Hepatic stellate cell (primary cell): ENCODE measurements at places on chromosomes 4 and X.

DNA sequence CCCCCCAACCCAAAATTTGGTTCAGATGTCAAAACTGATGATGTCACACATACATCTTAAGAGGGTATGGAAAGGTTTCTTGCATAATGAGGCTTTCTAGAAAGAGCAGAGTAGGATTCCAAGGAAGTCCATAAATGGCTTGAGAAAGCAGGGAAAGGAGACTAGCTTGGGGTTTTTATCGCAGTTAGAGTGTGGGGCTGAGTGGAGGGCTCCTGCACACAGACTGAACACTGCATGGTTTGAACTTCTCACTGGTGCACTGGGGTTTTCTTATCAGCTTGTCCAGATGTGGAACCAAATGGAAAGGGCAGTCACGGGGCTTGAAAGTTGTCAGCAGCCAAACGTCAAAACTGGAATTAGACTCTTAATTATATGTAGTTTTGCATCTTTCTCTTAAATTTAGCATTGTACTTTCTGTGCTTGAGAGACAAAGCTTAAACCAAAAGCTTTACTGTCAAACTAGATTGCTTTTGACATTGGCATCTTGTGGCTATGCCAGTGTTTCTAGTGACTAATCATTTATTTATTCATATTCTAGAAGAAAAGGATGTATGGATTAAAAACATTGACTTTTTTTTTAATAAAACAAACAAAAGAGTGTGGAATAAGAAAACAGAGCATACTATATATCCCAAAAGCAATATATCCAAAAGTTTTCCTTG lies 78.3 kb upstream of the STIM2 start:
- no peak for DNase-seq

- DNase-seq: no peak
These were observed 116.1 kb upstream of the ZNF827 start for GRCh38 chr4:146054676-146055075.

GRCh38 chr4:88244816-88245579 lies 39.4 kb downstream of the PPM1K start:
- no peak for DNase-seq

DNA sequence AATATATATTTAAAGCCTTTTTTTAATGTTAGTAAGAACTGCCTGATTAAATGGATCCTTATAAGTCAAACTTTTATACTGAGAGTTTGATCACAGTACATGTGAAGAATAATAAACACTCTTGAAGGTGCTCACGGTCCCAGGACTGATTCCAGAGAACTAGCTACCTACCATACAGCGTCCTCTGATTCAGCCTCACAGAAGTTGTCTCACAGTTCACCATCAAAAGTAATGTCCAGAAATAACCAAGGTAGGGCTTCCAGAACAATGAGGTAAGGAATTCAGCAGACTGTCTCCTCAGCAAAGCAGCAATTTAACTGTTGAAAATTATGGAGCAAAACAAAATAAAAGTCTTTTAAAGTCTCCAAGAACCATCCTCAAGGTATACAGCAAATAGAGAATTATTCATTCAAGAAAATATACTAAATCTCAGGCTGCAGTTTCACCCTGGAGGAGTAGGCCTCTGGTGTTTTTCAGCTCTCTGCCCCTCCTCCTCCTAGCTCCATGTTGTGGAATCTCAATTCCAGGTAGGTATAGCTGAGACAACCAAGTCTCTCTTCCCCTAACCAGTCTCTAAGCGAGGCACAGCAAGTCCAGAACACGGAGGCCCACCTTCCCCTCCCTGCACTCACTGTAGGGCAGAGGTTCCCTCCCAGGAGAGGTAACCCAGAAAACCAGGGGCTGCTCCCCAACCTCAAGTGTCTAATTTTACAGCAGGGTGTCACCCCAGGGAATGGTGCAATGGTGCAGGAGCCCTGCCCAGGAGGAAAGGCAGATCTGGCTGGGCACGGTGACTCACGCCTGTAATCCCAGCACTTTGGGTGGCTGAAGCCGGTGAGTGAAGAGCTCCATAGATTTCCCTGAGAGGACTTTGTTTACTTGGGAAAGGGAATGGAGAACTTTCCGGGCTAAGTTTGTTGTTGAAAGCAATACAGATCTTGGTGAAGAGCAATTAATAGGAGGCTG lies 28.6 kb downstream of the FAM241A start:
- no peak for DNase-seq

GRCh38 chr4:93748373-93749291 lies 79.9 kb upstream of the ATOH1 start:
- DNase-seq: no peak

DNA sequence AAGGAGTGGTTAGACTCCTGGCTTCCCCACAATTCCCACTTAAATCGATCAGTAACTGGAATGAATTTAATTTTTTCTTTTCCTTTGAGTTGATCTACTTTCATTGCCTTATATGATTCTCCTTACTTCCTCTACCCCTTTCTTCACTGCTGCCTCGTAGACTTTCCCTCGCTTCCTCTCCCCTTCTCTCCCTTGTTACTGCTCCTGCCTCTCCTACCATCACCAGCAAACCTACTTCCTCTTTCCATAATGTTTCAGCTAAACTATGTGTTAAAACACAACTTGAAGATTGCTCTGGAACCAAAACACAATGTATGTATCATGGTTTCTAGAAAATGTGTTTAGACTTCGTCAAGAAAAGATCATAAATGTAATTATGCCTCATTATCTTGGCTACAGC lies 132.0 kb upstream of the TET2 start:
- no peak for DNase-seq

- DNase-seq: no peak
These were observed 225.7 kb downstream of the GRID2 start for GRCh38 chr4:92529510-92529909.

DNA sequence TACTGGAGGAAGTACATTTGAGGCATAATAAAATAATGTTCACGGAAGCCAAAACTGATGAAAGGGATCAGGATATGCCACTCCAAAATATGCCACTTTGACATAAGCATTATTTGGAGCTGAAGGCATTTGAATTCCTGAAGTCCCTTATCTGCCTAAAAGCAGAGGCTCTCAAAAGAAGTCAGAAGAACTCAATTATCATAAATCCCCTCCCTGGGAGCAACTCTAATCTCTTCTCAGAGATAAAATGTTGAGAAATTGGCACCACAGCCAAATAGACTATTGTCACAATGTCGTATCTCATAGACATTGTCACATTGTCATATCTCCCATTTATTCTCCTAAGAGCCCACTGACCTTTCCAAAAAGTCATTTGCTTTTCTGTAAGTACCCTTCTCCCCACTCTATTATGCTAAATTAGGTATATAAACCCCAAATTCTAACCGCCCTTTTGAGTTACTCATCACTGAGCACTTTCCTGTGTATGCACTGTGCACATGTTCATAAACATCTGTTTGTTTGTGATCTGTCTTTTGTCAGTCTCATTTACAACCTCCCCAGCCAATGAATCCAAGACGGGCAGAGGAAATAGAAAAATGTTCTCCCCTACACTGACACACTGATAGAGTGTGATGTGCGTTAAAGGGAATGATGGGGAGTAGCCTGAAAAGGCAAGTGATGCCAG lies 78.5 kb upstream of the NAF1 start:
- no peak for DNase-seq
